Right forelimb (tissue), 1 donor: ENCODE measurements at places on chromosomes 5 and 9.

- no peak for DNase-seq
These were observed 628.4 kb downstream of the HINT1 start for GRCh38 chr5:130536691-130537090.

DNA sequence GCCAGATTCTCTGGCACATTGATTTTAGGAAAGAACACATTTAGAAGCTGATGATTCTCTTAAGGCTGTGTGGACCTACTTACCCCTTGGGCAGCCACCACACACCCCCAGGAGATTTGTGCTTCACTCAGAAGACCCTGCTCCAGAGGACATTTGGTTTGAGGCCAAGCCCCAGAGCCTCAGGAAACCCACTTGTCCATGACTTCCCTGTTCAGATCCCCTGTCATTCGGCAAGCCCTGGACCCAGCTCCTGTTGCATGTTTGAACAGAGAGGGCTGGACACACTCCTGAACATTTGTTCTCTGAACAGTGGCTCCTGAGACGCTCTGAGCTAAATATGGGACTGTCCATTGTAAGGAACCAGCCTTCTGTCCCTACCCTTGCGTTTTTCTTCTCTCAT lies 82.1 kb downstream of the AMBP start:
- peak; percentile 24 for DNase-seq

DNA sequence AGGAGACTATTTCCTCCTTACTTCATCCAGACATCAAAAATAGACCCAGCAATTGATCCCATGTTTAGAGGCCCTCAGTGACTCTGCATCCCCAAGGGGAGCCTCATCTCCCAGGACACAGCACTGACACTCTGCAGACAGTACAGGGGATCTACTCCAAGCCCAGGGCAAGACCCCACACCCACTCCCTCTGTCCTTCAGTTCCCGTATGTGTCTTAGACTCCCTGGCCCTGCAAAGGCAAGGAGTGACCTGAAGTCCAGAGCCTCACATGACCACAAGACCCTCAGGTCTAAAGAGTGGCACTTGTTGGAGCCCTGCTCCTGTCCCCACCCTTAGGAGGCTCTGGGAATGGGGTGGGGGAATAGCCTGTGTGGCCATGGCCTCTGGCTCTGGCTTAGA lies 21.7 kb downstream of the IGIP start:
- DNase-seq: no peak

DNA sequence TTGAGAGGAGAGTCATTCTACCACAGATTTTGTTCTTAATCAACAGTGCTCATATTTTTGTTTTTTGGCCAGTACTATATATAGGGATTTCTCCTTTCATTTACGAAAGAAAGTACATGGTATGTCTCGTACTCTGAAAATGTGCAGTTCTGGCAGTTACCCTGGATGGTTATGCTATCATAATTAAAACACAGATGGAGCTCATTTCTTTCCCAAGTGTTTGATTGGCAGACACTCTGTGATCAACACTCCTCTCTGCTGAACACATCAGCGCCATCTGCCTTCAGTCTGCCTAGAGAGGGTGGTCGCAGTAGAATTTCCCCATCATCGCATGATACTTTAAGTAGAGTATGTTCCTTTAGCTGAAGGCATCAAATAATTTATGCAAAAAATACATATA lies 64.5 kb downstream of the PAM start:
- DNase-seq: no peak

DNA sequence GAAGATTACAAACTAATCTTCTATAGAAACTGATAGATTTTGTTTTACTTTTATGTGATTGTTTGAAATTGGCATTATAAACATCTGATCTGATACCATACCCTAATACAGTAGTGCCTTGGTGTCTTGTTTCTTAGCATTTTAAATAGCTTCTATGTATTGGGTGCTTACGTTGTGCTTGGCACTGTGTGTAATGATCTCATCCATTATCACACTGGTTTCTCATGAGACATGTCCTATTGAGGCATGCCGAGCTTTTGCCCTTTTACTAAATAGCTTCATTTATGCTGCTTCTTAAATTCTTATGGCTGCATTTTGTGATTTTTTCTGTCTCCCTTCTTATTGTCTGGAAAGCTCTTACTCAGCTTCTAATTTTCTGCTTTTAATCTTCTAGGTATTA lies 48.2 kb upstream of the TLR4 start:
- DNase-seq: no peak

DNA sequence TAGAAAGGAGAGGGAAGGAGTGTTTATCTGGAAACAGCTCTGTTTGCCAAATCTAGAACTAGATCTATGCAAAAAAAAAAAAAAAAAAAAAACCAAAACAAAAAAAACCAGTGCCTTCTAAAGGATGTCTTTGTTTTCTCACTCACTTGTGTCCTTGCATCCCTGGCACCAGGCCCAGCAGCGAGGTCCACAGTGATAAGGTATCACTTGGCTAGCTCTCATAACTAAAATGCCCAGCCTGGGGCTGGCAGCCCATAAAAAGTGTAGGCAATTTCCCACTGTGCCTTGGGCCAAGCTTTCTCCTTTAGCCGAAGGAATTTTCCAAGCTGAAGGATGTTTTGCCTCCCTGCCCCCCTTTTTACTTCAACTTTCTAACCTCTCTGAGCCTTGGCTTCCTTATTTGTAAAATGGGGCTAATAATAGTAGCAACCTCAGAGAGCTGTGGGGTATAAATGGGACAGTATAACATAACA lies 20.8 kb downstream of the RGS3 start:
- DNase-seq: no peak

- DNase-seq: no peak
These were observed 95.8 kb downstream of the PCSK1 start for GRCh38 chr5:96337048-96337781.

DNA sequence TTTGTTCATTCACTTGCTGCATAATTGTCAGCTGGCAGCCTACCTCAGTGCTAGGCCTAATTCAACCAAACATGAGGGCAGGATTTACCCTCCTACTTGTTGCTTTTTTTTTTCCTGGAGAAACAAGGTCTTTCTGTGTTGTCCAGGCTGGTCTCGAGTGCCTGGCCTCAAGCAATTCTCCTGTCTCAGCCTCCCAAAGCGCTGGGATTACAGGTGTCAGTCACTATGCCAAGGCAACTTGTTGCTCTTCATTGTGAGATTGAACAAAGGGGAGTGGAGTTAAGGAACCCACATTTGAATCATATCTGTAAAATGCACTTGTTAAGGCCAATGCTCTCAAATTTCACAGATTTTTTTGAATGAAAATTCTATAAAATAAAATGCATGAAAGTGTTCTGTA lies 380.5 kb downstream of the TMEM161B start:
- DNase-seq: no peak

GRCh38 chr5:112532654-112533360 lies 113.7 kb upstream of the EPB41L4A start:
- no peak for DNase-seq

- DNase-seq: no peak
These were observed 88.8 kb downstream of the SPRY4 start for GRCh38 chr5:142235870-142236672.

- DNase-seq: no peak
These were observed 102.0 kb upstream of the NREP start for GRCh38 chr5:111859031-111859430.

DNA sequence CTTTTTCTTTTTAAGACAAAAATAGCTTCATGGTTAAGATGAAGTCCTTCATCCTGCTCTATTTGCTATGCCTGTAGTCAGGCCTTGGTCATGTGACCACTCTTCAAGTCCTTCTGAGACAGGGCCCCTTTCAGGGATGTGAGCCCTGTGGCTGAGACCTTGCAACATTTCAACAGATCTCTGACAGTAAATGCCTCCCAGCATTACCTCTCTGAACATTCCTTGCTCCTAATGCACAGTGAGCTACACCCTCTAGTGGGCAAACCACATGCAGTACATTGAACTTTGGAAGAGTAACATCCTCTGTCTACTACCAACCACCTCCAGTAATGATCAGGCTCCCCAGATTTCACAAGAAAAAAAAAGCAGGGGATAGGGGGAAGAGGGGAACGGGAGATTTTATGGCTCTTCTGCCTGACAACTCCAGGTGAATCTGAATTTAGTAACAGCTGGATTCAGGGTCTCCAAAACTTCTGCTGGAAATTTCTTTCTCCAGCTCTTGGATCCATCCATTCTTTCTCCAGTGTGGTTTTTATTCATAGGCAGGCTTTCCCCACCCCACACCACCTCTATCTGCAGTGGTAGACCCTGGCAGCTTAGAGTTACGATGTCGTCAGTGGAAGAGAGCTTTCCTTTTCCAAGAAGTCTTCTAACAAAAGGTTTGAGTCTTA lies 8.9 kb upstream of the FBXO38 start:
- no peak for DNase-seq

GRCh38 chr9:111005746-111006470 lies 32.4 kb downstream of the LPAR1 start:
- no peak for DNase-seq

GRCh38 chr5:174317256-174317894 lies 271.9 kb downstream of the NSG2 start:
- peak; percentile 66 for DNase-seq

DNA sequence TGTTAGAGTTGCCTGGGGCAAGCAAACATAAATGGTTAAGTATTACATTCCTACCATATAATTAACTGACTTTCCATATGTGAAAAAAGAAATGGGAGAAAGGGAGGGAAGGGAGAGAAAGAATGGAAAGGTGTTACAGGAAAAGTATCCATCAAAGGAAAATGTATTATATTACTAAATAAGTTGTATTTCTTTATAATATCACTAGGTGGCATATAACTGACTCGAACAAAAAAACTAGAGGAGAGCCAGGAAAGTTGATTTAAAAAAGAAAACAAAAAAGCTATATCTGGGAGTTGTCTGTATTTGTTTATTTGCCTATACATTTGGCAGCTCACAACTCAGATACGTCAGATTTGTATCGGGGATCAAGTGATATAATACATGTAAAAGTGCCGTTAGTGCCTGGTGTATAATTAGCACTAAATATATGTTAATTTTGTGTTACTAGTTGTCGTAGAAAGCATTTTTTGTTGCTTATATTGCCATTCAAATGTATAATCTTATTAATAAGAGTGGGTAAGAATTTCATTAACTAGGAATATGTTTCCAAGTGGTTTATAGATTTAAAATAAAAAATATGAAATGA lies 59.6 kb upstream of the ADAMTS19 start:
- no peak for DNase-seq

- DNase-seq: no peak
These were observed 80.0 kb upstream of the JAK2 start for GRCh38 chr9:4905135-4905490.

DNA sequence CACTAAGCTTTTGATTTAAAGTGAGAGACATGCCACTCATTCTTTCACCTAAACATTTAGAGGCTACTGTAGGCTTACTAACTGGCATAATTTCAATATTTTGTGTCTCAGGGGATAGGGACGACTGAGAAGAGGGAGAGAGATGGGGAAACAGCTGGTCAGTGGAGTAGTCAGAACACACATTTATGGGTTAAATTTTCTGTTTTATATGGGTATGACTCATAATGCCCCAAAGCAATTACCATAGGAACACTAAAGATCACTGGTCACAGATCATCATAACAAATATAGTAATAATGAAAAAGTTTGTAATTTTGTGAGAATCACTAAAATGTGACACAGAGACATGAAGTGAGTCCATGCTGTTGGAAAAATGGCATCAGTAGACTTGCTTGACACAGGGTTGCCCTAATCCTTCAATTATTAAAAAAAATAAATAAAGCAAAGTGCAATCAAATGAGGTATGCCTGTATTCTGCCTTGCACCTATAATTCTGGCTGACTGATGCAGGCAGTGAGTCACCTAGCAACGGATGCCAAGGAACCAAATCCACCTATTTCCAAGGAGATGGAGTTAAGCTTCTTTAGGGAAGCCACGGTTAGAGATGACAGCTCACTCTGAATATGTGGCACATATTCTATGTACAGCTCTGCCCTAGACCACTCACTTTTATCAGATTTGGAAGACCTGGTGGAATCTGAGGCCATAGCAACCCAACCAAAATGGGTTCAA lies 166.1 kb downstream of the MARCHF11 start:
- DNase-seq: no peak

DNA sequence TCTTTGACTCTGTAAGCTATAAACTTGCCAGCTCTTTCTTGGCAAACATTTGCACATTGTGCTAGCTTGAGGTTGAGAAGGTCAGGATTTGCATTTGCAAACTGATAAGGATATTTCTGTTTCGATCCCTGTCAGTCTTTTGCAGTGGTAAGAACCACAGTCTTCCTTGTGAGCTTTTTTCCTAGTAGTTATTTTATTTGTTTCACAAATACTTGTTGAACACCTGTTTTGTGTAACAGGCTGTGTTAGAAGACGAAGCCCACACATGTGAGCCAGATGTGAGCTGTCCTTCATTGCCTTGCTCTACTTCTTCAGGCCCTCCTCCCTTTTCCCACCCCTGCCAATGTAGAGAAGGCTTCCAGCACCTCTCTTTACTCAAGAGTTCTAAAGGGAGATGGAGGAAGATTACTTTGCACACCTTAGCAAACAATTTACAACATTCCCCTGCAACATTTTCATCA lies 327.0 kb upstream of the KLF4 start:
- no peak for DNase-seq
